ENCODE measurements at places on chromosomes 12 and 14.

DNA sequence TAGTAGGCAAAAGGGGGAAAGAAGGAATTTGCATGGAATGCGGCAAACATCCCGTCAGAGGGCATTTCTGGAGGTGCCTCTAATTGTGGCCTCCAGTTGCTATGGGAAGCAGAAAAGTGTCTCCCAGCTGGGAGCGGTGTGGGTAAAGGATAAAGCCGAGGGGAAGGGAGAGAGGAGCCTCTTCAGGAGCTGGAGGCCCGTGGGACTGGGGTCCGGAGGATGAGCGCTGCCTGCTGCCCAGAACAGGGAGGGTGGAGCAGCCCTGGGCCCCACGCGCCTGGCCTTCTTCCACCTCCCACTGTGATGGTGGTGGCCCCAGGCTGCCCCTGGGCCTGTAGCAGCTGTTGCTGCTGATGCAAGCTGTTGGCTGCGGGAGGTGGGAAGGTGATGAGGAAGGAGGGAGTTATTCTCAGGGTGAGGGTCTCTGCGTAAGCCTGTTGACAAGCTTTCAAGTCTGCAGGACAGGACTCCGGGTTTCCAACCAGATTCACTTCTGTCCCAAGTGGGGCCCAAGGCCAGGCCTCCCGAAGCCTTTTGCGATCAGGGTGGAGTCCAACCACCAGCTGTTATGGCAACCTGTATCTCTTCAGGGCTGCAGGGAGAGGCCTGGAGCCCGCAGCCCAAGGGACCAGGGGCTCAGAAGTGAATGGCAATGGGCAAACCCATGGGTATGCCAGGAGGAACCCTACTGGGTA, 19.1 kb upstream of the PGF start:
- DNase-seq, result peak; percentile 7

GRCh38 chr12:39077226-39077625, 171.8 kb upstream of the CPNE8 start:
- no peak for DNase-seq

DNA sequence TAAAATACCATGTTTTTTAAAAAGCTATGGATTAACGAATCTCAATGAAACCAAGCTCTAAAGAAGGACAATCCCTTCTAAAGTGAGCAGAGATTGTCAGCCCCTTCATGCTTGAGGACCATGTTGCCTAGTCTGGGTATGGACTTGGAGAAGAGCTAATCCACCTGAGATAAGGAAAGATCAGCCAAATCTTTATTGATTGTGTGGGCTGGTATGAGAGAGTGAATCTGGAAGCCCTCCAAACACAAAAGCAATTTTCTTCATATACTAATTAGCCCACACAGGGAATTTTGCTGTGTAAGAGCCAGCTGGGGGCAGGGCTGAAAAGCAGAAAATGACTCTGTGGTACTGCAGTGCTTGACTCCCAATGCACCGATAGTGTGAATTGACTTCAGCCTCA, 47.4 kb upstream of the DICER1 start:
- no peak for DNase-seq

GRCh38 chr12:122021822-122022392, at the start of gene BCL7A:
Gene BCL7A, plus strand, starts transcription at chr12:122021884. Its CDS starts 208 bp downstream, at chr12:122022092.
- DNase-seq, result peak; percentile 52

DNA sequence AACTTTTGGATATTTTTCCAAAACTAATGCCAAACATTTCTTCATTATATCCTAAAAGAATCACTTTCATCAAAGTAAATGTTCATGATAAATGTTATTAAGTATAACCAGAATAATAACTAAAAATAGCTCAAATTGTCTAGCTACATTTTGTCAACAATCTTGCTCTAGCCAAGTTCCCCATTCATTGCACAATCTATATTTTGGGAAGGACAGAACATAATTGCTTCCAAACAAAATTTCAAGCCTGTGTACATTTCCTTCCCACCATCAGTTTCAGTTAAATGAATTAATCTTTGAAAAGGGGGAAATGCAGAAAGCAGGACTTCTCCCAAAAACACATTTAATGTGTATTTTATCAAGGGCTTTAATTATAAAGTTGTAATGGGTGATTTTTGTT, 98.0 kb upstream of the PLEKHG7 start:
- no peak for DNase-seq

DNA sequence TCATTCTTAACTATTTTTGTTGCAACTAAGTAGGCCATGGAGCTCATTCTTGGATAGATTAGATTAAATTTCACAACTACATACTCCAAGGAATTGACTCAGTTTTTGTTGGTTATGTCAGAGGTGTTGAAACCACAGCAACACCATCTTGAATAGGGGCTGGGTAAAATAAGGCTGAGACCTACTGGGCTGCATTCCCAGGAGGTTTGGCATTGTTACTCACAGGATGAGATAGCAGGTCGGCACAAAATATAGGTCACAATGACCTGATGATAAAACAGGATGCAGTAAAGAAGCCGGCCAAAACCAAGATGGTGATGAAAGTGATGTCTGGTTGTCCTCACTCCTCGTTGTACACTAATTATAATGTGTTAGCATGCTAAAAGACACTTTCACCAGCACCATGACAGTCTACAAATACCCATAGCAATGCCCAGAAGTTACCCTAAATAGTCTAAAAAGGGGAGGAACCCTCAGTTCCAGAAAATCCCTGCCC, 20.9 kb downstream of the DMAC2L start:
- no peak for DNase-seq

- DNase-seq, result no peak
These were observed 58.7 kb downstream of the TBK1 start for GRCh38 chr12:64510667-64511066.

DNA sequence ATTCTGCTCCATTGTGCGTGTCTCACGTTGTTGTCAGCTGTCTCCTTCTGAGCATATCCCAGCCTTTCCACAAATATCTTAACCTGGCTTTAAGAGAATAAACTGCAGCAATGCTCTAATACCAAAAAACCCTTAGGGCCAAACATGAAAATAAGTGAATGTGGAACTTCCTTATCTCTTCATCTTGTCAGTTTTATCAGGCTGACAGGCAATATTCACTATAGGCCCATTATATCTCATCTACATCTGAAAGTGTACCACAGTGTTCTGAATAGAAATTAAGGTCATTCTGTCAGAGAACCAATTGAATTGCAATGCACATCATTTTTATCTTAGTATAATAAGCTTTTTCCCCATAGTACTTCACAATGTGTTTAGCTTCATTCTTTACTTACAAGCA, 933.1 kb upstream of the FBXO33 start:
- DNase-seq, result no peak

GRCh38 chr14:95431199-95432143, 85.0 kb downstream of the SYNE3 start:
- peak; percentile 43 for DNase-seq

- DNase-seq, result no peak
These were observed 47.7 kb downstream of the MVK start for GRCh38 chr12:109621211-109621694.

DNA sequence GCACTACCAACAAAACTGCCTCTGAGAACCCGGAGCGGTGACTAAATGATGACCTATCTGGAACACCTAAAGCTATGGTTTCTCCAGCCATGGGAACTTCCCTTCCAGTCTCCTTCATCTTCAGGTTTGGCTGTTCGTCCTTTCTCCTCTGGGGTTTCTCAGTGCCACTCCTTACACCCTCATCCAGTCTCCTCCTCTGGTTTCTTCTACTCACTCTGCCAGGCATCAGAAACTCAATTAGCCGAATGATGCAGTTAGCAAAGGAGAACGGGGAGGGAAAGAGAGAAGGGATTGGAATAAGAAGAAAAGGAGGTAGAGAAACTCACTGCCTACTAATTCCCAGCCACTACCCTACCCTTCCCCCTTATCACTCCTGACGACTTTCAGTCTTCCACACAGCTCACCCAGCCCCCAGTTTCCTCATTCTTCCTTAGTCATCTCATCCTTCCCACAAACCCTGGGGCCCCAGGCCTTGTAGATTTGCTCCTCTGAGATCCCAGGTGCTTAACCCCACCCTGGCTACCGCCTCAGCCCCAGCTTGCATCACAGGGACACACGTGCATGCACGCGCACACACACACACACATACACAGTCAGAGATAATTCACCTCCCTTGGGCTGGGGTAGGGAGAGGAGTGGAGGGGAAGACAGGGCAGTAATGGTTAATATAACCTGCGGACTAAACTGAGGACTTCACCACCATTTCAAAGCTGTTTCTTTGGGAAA, 13.0 kb downstream of the FGD6 start:
- DNase-seq, result peak; percentile 41

DNA sequence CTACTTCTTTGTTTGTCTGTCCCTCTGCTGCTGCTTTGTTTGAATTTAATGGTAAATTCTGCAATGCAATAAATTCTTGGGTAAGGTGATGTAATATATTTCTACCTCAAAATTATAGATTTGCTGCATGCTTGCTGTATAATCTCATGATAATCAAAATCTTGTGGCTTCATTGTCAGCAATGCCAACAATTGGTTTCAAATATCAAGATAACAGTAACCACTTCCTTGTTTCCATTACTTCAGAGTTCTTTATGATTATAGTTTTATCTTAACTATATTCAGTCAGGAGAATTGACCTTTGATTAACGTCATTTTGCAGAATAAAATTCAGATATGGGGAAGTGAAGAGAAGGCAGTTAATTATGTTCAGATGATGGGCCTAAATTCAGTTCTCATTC, 30.2 kb upstream of the RNU6-8 start:
- DNase-seq, result no peak

GRCh38 chr12:9349888-9350885, 142.0 kb upstream of the PZP start:
- DNase-seq, result no peak

- no peak for DNase-seq
These were observed 496.9 kb upstream of the TMEM132C start for GRCh38 chr12:127770118-127770517.
